Large intestine (tissue), 12 donors: ENCODE measurements at places on chromosomes 1 and 21.

- no peak for DNase-seq
These were observed 189.1 kb upstream of the C1orf87 start for GRCh38 chr1:60262701-60263100.

DNA sequence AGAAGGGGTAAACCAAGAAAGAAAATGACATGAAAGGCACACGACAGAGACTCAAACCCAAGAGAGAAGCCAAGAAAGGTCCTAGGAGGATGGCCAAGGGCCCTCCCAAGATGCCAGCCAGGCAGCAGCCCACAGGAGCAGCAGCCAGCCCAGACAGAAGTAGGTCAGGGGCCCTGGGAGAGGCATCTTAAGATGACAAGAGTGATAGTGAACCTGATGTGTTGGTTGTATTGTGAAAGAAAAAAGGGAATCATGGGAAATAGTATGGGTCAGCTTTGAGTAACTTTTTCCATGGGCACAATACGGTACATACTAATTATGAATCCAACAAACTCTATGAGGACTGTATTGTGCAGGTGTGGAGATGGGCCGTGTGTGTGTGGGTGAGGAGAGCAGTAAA lies 3.3 kb downstream of the CCSAP start:
- no peak for DNase-seq

GRCh38 chr1:53131590-53131938 lies 10.9 kb downstream of the SLC1A7 start:
- DNase-seq, result no peak

- no peak for DNase-seq
These were observed 66.6 kb downstream of the SLC37A1 start for GRCh38 chr21:42580076-42580792.

- DNase-seq, result no peak
These were observed 212.8 kb downstream of the DYRK1A start for GRCh38 chr21:37579356-37579755.

DNA sequence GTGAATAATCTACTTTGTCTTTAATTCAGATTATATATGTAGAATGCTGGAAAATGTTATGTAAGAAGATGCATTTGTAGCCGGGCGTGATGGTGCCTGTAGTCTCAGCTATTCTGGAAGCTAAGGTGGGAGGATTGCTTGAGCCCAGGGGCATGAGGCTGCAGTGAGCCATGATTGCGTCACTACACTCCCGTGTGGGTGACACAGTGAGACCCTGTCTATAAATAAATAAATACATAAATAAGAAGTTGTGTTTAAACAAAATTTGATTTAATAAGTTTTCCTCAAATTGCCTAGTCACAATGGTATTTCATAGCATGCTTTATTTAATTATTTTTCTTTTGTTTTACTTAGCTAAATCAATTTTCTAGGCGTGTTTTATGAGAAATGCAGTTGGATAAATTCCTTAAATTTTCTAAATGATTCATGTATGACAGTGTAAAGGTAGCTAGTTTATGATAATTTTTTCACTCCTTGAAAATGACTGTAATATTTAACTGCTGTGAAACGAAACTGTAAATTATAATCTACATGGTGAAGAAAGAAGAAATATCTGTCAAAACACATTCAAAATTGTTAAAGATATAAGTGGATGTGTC lies 232.6 kb downstream of the SRGAP2C start:
- no peak for DNase-seq

DNA sequence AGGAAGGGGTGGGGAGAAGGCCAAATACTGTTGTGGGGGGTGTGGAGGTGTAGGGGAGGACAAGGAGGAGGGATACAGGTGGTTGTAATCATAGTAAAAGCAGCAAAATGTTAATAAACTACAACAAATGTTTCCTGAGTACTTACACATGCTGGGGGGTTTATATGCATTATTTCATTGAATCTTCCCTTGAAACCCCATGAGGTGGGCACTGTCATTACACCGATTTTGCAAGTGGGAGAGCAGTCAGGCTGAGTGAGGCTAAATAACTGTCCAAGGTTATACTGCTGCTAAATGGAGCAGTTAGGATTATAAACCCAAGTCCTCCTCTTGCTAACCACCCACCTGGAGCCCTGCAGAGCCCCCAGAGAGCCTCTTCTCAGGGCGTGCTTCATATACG lies 14.4 kb upstream of the GRHL3 start:
- DNase-seq, result no peak

- DNase-seq, result no peak
These were observed 7.9 kb downstream of the MEF2D start for GRCh38 chr1:156492591-156493080.

GRCh38 chr1:23081376-23081775 lies 62.1 kb downstream of the KDM1A start:
- DNase-seq, result no peak

- no peak for DNase-seq
These were observed 262.9 kb upstream of the SNX7 start for GRCh38 chr1:98398649-98399048.

- DNase-seq, result peak; percentile 65
These were observed 15.3 kb upstream of the ZNF644 start for GRCh38 chr1:91036894-91037829.

DNA sequence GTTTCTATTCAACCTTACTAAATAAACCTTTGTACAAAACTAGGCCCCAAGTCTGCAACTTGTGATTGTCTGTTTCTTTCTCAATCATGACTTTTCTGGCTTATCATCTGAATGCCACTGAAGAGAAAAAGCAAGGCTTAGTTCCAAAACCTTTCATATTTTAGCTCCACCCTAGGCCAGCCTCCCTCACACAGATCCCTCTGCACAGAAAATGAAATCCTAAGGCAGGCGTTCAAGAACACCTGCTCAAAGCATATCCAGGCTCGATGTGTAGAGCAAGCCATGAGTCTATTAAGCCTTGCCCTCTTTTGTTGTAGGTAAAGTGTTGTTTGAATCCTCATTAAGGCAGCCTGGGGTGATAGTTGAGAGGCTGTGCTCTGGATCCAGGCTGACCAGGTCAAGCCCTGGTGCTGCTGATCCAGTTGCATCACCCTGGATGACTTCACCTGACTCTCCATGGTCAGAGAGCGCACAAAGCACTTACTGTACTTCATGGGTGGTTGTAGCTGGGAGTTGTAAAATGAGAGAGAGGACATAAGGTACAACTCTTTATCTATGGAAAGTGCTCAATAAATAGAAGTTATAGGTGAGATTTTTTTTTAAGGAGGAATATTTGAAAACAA lies 39.0 kb downstream of the FYB2 start:
- peak; percentile 40 for DNase-seq

- no peak for DNase-seq
These were observed 1.1 kb downstream of the HTR6 start for GRCh38 chr1:19665496-19666465.

DNA sequence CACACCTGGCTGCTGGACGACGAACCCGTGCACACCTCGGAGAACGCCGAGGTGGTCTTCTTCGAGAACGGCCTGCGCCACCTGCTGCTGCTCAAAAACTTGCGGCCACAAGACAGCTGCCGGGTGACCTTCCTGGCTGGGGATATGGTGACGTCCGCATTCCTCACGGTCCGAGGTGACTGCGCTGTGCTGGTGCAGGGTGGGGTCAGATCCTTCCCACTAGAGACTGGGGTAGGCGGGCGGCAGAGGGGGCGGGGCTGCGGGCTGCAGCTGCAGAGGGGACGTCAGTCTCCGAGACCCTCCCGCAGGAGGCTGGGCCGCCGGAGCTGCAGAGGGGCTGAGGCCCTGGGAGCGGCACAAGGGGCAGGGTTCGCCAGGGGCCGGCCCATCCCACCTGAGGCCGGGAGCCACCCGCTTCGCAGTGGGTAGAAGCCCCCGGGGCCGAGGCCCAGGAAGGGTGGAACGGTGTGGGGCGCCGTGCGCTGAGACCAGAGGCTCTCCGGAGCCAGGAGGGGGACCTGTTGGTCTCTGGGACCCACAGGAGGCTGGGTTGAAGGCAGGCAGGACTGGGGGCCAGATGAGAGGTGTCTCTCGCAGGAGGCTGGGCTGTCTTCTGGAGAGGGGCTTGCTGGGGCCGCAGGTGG lies 90.6 kb downstream of the TRIM11 start:
- no peak for DNase-seq

GRCh38 chr1:110771245-110772022 lies 96.7 kb upstream of the KCNA3 start:
- DNase-seq, result no peak

GRCh38 chr1:100387657-100388350 lies 35.5 kb downstream of the CDC14A start:
- no peak for DNase-seq

- peak; percentile 15 for DNase-seq
These were observed 133.1 kb downstream of the SETD4 start for GRCh38 chr21:35927262-35927661.

DNA sequence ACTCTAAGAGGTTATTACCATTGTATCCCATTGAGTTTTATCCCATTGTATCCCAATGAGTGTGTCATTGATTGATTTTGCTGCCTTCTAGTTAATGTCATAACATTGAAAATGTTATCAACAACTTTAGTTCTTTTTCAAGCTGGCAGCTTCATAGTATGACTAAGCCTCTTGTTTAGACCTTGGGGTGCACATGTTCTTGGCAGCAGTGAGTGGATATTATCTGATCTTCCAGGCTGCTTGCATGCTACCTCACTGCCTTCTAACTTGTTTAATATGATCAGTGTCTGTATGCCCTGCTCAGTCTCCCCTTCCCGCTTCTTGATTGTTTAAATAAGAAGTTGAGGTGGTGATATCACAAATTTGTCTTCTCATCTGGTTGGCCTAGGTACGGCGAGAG lies 24.6 kb downstream of the NTPCR start:
- DNase-seq, result no peak

GRCh38 chr1:46599059-46599970 lies 4.8 kb downstream of the MKNK1 start:
- DNase-seq, result no peak

- DNase-seq, result no peak
These were observed at the start of gene ZBTB18 for GRCh38 chr1:244050835-244051444. Gene ZBTB18, plus strand, starts transcription at chr1:244051283. Its CDS starts 149 bp downstream, at chr1:244051432.

- no peak for DNase-seq
These were observed 85.9 kb downstream of the MRPL37 start for GRCh38 chr1:54285815-54286345.

DNA sequence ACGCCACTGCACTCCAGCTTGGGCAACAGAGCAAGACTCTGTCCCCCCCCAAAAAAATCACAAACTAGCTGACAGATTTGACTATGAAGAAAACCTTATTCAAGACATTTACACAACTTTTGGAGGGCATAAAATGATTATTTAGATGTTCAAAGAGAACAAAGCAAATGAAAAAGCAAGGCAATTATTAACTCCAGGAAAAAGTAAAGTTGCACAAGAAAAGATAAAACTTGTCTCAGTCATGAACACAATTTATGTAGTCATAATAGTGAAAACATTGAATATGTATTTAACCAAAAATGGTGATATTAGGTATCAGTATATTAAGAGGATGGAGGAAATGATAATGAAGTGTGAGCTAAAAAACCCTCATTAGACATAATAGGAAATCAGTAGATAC lies 11.9 kb upstream of the TARDBP start:
- DNase-seq, result no peak

DNA sequence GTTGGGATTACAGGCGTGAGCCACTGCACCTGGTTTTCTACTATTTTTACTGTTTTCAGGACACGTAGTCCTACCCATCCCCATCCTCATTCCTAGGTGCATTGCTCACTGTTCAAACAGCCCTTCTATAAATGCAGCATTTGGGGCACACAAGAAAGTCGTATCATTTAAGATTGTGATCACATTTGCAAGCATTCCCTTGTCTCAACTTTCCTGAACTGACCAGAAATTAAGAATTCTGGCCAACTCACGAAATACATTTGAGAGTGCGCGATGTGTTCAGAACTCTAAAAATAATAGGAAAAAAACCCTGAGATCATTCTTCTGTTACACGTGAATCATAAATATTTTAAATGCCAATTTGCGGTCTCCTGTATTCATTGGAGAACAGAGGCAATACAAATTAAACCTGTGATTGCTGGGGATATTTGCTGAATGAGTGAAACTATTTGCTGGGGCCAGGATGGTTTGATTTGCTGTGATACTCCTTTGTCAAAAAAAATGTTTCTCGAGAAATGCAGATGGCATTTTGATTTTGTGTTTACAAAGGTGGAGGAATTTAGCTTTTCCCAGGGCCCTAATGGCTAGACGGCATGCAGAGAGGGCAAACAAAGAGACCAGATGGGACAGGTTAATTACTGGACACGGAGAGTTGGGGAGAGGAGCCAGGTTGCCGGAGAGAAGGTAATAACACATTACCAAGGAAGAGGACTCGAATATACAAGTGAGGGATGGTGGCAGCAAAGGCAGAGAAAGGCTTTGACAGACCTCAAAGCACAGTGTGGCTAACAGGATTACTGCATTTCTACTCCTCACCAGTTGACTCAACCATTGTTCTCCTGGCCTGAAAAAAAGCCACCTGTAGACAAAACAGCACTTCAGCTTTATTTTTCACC lies 38.4 kb downstream of the STPG1 start:
- no peak for DNase-seq

DNA sequence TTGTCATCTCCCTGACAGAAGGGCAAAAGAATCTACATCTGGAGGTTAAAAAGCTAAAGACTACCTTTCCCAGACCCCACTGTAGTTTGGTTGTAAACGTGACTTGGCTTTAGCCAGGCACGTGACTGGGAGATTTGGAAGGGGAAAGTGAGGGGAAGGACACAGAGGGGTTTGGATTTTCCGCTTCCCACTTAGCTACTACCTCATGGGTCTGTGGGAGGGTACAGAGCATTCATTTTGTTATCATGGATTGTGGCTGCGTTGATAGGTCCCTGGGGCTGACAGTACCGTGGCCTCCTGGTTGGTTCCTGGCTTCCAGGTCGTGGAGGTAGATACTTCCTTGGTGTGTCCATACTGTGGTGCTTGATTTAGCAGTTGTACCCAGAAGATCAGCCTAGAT lies 2.6 kb downstream of the CHD1L start:
- no peak for DNase-seq

GRCh38 chr1:112335351-112335750 lies 60.7 kb upstream of the CTTNBP2NL start:
- DNase-seq, result no peak

GRCh38 chr1:119656410-119656955 lies 8.4 kb upstream of the ZNF697 start:
- DNase-seq, result no peak

DNA sequence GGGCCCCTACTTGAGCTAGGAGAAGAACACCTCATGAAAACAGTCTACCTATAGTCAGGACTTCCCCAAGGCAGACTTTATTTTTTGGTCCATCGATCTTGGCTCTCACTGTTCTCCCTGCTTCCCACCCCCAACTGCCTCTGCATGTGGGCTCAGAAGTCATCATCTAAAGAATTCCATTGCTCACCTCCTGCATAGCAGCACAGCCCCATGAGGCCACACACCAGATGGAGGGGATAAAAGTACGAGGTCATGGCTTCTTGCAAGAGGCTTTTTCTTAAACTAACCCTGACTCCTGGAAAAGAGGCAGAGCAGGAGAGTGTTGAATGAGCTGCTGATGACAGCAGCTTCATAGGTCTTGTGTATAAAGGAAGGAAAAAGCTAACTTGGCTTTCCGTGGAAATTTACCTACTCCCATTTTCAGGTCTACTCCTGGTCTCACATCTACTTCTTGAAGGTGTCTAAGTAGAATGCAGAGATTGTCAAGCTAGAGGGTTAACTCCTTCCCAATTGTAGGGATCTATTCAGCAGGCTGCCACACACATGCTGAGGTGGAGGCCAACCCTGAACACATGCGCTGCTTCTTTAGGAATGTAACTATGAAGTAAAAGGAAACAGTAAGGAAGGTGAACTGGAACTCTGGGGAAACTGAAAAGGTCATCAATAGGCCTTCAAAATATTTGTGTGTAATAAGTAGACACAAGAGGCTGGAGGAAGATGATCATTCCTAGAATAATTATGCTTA lies 18.7 kb downstream of the WNT2B start:
- DNase-seq, result no peak
